Naive thymus-derived CD8-positive, alpha-beta T cell (primary cell): ENCODE measurements at places on chromosomes 11 and 22. TPM values are rescaled to one million over a fixed set of nuclear protein-coding genes. Genes with fewer than 3 reads are reported as not detected.

- DNase-seq: no peak
Measured at GRCh38 chr11:20415432-20415831, 27.9 kb downstream of the PRMT3 start.

The GALNT18 gene
- total RNA-seq: not detected

- no peak for DNase-seq
Measured at GRCh38 chr22:35315141-35315854, 15.6 kb downstream of the TOM1 start.

DNA sequence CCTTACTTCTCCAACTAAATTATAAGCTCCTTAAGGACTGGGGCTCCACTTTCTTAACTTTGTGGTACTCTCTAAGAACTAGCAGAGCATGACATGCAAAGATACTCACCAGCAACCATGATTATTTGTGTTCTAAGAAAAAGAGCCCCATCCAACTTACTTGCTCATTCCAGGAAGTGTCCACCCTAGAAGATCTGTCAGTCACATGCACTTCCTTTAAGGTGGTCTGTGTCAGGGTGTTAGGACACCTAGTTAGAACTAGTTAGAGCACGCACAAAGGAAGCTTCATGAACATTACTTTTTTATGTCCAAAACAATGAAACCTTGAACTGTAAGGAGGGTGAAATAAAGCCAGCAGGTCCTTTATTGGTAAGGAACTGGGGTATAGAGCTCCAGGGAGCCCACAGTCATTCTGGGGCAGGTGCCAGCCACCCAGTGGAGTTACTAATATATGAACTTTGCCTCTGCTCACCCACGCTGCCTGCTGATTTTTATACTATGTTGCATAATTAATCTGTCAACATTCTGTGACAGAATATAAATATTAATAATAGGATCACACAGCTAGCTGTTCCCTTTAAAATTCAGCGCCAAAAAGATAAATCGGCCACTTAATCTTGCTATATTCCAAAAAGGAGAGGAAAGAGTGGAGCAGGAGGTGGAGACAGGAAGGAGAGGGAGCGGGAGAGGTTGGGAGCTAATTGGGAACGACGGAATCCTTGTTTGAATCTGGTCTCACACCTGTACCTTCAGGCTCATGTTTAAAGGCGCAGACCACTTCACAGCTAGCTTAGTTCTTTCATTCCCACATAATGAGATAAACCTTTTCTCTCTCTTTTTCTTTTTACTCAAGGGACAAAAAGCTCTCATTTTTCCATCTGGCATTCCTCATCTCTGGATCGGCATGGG lies 755.0 kb downstream of the OPCML start:
- no peak for DNase-seq

The TEX54 gene
- 0.91 TPM for total RNA-seq

- DNase-seq: no peak
Measured at GRCh38 chr22:44354288-44354687, 41.5 kb upstream of the SHISAL1 start.

DNA sequence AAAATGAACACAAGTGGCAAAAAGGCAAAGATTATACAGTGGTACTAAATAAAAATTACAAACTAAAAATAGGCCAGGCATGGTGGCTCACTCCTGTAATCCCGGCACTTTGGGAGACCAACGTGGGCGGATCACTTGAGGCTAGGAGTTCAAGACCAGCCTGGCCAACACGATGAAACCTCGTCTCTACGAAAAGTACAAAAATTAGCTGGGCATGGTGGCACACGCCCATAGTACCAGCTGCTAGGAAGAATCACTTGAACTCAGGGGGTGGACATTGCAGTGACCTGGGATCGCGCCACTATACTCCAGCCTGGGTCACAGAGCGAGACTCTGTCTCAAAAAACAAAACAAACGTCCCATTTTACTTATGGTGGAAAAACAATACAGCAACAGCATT lies 24.5 kb downstream of the ZNF280B start:
- no peak for DNase-seq

DNA sequence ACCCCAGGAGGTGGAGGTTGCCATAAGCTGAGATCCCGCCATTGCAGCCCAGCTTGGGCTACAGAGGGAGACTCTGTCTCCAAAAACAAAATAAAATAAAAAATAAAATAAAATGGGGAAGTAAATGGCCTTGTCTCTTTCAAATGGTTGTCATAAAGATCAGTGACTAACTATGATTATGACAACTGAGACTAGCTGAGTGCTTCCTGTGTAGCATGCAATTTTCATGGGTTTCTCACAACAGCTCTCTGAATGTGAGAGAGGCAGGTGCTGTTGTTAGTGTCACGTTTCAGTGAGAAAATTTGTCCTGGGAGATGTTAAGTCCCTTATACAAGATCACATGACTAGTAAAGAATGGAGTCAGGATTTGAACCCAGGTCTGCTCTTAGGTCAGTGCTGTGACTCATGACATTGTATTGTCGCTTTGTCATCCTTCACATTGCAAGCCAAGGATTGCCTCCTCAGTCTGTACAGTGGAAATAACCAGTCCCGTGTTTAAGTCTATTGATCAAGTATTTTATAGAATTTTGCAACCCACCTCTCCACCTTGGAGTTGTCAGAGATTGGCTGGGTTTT lies 163.3 kb upstream of the CCDC90B start:
- DNase-seq: no peak

- no peak for DNase-seq
Measured at GRCh38 chr11:22138264-22138663, 54.6 kb upstream of the ANO5 start.

The UBQLN3 gene
- 0.41 TPM for total RNA-seq

- no peak for DNase-seq
Measured at GRCh38 chr22:29479417-29480261, at the start of gene NEFH. Gene NEFH, plus strand, starts transcription at chr22:29480218. Its CDS starts 45 bp downstream, at chr22:29480263.

DNA sequence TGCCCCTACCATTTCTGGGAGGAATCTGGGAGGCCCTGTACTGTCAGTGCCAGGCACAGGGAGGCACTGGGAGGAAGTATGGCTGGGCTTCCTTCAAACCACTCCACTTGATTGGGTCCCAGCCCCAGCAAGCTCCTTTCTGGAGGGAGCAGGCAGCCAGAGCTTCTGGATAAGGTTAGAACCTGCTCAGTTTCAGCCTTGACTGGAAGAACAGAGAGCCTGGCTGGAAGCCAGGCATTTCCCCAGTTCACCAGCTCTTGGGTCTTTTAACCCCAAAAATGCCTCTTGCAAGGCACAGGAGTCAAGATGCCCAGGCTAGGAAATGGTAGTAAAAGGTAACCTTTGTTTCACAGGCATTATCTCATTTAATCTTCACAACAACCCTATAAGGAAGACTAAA lies 9.0 kb upstream of the KCTD14 start:
- DNase-seq: no peak
